ENCODE measurements at places on chromosomes 5 and 9.

- peak; percentile 61 for DNase-seq
Observed at GRCh38 chr5:111668477-111669414, 88.2 kb downstream of the NREP start.

DNA sequence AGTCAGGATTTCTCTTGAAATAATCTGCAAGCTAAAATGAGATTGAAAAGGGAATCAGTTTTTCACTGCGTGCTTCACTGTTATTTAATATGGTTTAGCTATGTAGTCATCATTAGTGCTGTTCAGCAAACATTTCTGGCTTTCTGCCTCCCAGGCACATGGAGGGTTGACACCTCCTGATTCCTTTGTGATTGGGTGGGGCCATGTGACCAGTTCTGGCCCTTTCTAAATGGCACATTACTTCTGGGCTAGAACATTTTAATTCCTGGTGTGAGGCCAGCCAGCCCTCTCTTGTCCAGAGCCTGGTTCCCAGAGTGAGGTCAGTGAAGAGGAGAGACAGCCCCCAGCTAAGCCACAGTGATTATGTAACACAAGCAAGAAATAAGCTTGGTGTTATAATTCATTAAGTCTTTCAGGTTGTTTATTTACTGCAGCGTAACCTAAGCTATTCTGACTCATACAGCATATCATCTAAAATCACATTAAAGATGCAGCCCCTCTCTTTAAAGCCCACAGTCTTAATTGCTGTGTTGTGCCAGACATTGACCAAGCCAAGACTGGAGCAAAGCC is 17.4 kb upstream of the ARSI start:
- peak; percentile 90 for DNase-seq

GRCh38 chr5:142293486-142293885 is 31.3 kb downstream of the SPRY4 start:
- DNase-seq, result peak; percentile 75

GRCh38 chr5:135565725-135566421 is 12.9 kb downstream of the CXCL14 start:
- peak; percentile 28 for DNase-seq

DNA sequence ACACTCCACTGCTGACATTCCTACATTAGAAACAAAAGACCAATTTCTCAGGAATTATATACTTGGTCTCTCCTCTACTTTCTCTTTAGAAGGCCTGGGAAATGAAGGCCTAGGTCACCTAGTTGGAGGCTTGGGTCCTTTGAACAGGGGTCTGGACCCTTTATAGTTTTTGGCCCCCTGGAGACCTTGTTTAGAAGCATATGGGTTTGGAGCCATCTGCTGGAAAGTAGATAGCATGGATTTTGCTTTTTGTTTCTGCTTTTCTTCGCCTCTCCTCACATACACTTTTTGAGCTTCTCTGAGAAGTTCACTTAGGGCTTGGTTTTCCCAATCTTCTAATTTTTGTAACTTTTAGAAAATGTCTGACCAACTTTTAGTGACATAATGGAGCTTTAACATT is 67.1 kb upstream of the CDK20 start:
- DNase-seq, result no peak

DNA sequence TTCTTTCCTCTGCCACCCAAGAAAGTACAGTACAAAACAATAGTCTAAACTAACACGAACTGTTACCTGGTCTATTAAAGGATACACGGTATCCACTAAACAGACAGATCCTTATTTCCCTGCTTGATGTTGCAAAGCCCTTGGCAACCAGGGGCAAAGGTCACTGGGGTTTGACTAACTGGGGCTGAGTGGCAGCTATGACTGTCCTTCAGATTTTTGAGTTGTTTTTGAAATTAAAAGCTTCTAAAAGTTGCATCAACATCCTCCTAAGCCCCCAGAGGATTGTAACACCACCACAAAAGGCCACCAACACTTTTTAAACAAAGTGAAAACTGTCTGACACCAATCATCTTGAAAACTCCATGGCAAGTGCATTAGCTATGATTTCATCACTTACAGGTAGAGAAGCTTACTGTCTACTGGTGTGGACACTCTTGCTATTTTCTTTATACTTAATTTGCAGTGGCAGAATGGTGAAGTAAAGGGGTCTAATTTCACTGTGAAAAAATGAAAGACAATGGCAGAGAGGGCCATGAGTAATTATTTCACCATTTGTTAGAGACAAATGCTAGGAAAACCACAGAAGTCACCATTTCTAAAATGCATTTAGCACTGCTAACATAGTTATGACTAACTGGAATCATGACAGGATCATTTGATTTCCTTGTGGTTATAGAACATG is 292.4 kb downstream of the EFNA5 start:
- DNase-seq, result peak; percentile 7

DNA sequence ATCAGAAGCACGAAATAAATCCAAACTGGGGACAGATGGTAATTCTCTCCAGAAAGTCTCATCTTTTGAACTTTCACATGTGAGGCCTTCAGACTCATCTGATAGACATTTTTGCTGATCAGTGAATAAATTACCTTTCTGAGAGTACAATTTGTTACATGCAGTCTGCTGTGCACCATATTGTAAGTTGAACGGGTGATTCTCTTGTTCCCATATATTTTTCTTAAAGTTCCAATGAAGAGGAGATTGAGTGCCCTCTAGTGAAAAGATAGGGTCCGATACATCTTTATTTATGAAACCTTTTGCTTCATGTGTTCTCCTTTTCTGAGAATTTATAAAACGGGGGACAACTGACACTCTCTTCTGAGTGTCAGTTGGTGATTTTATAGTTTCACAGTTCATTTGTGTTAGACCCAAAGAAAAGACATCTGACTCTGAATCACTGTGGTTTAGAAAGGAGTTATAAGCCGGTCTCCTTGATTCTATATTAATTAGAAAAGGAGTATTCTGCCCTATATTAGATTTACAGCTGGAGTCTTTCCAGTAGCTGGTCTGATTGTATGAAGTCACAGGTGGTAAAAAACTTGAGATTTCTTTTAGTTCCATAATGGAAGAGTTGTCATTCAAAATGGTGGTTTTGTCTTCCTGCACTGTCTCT is 30.4 kb downstream of the GNG10 start:
- peak; percentile 58 for DNase-seq

DNA sequence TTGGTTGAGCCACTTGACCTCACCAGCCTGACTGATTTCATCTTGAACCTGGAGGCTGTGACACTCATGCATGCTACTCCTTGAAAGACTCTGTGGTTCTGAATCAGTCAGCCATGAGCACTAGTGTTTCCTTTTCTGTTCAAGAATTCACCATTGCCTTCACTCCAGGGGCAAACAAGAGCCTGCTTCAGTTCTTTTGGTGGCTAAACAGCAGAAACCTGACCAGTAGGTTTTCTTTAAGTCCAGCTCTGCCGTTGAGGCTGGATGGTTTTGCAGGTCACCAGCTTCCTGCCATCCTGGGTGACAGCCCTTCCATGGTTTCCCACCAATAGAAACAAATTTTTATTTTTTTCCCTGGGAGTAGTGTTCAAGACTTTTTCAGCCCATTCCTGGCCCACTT is 10.0 kb downstream of the NTRK2 start:
- DNase-seq, result no peak

GRCh38 chr9:76725011-76725546 is 39.2 kb upstream of the PCA3 start:
- no peak for DNase-seq

GRCh38 chr9:36974731-36975130 is 59.3 kb downstream of the PAX5 start:
- DNase-seq, result peak; percentile 5

DNA sequence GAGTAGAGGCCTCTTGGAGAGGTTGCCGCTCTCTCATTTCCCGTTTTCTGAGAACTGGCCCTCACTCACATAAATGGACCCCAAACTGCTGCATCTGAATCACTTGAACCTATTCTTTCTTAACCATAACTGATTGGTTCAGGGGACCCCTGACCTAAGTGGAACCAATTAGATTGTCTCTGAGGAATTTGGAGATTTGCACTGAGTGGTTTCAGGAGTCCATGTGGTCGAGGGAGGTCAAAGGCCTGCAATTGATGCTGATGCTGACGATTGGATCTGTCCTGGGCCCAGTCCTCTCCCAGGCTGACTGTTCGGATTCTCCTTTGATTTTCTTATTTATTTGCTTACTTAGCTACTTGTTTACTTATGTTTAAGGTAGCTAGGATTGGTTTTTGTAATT is 88.0 kb downstream of the PTCD2 start:
- DNase-seq, result no peak

DNA sequence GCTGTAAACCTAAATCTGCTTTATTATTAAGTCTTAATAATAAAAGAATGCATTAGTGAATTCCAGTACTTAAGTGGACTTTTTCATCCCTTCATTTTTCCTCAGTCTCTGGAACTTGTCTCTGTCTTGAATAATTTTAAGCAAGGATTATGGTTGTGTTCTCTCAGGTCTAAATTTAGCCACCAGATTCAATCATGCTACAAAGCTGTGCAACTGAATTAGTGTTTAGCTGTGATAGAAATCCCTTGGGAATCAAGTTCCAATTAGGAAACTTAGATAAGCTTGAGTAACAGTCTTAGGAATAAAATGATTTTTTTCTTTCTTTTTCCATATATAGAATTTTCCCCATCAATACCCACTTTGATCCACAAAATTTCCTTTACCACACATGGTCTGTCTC is 104.3 kb downstream of the PLPPR1 start:
- no peak for DNase-seq

DNA sequence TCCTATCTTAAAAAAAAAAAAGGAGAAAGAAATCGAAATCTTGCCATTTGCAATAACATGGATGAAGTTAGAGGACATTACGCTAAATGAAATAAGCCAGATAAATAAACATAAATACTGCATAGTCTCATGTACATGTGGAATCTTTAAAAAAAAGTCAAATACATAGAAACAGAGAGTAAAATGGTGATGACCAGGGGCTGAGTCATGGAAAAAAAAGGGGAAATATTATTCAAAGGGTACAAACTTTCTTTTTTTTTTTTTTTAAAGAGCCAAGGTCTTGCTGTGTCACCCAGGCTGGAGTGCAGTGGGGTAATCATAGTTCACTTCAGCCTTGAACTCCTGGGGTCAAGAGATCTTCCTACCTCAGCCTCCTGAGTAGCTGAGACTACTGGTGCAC is 310.1 kb downstream of the ZNF608 start:
- peak; percentile 25 for DNase-seq

DNA sequence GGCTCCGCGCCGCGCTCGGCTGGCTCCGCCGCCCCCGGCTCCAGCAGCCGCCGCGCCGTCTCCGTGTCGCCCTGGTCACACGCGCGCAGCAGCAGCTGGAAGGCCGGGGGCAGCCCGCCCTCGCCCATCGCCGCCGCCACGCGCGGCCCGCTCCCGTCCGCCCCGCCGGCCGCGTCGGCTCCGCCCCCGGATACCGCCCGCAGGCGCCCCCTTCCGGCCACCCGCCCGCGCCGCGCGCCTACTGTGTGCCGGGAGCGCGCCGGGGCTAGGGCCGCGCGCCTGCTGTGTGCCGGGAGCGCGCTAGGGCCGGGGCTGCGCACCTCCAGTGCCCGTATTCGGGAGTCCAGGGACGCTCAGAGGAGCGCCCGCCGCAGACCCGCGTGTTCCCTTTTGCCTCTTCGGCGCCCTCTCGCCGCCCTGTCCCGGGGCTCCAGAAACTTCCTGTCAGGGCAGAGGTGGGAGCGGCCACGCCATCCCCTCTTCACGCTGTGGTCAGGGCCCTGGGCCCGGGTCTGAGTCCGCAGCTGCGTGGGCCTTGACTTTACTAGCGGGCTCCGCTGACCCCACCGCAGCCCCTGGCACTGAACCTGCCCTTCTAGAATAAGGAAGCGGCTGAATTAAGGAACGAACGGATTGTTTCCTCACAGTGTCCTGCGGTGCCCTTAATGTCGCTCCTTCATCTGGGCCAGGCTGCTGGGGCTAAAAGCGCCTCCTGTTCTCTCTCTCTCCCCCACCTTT is at the start of gene ANKS6:
Gene ANKS6, minus strand, starts transcription at position 192 of the 738 bp plus-strand sequence. Its CDS starts 64 bp downstream, at position 128.
- DNase-seq, result peak; percentile 71

- DNase-seq, result no peak
Observed at GRCh38 chr5:65334077-65334476, 147.6 kb downstream of the ADAMTS6 start.

DNA sequence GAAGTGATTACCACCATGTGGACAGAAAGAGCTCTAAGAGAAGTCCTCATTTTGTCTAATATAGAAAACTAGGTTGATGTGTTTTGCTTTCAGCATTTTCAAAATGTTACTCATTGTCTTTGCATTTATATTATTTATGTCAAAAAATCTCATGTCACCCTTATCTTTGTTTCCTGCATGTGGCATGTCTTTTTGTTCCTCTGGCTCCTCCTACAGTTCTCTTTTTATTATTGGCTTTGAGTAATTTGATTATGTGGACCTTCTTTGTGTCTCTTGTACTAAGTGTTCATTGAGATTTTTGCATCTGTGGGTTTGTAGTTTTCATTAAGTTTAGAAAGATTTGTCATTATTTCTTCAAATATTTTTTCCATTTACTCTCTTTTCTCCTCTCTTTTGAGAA is 58.8 kb downstream of the GNG10 start:
- no peak for DNase-seq

DNA sequence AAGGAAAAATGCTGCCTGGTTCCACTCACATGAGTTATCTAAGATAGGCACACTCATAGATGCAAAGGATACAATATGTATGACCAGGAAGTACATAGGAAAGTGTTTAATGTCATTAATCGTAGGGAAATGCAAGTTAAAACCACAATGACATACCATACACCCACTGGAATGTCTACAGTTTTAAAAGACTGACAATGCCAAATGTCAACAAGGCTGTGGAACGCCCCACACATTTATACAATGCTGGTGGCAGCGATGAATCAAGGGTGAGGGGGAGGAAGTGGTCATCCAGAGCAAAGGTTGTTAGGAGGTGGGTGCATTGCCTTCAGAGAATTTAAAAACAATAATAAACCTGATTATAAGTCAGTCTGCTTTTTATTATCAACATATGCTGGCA is 437.8 kb downstream of the ARHGEF28 start:
- DNase-seq, result peak; percentile 76

- no peak for DNase-seq
Observed at GRCh38 chr9:85038824-85039608, 369.5 kb downstream of the NTRK2 start.

GRCh38 chr9:127966416-127967150 is 14.2 kb downstream of the EEIG1 start:
- no peak for DNase-seq
